ENCODE measurements at places on chromosomes 12 and 14. TPM values are rescaled to one million over a fixed set of nuclear protein-coding genes. Genes with fewer than 3 reads are reported as not detected.

DNA sequence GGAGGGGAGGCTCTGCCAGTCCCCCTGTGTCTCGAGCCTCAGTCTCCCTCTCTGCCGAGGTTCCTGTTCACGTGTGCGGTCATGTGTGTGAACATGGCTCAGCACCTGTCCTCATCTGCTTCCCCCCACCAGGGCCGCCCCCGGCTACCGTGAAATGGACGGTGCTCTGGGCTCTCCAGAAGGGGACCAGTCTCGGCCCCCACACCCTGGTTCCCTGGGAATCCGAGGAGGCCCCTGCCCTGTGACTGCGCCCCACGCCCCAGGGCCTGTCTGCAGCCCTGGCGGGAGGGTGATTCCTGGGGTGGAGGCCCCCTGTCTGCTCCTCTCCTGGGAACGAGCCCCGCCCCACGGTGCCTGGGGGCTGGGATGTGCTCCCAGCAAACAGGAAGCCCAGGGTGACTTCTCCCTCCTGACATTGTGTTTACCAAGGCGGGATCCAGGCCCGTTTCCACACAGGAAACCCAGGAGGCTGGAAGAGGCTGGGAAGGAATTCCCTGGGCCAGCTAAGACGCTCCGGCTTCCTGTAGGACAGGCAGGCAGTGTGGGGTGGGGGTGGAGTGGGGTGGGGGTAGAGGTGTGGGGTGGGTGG is 46.6 kb downstream of the KIF26A start:
- H3K27ac ChIP-seq: no peak overlapping the region
- no peaks in the 10 kb centered on the region for H3K27me3 ChIP-seq
- H3K4me3 ChIP-seq: no peak overlapping the region
- no peaks in the 10 kb centered on the region for H3K4me1 ChIP-seq
- DNase-seq: no peak

GRCh38 chr12:44446181-44446580 is 429.9 kb downstream of the NELL2 start:
- no peak for DNase-seq
- no peaks in the 10 kb centered on the region for H3K4me1 ChIP-seq
- H3K27me3 ChIP-seq: no peaks in the 10 kb centered on the region

- no peak for DNase-seq
- H3K36me3 ChIP-seq: no peaks in the 10 kb centered on the region
- peaks cover 4% of the 10 kb centered on the region for H3K4me1 ChIP-seq
- peaks cover 40% of the 10 kb centered on the region for H3K27me3 ChIP-seq
- H3K27ac ChIP-seq: no peak overlapping the region
- no peak overlapping the region for H3K4me3 ChIP-seq
Measured at GRCh38 chr12:55607821-55608594, 28.7 kb upstream of the OR10P1 start.

GRCh38 chr14:23609001-23609400 is 27.2 kb upstream of the DHRS2 start:
- H3K27ac ChIP-seq: peak overlapping the region; percentile 65
- no peak overlapping the region for H3K4me3 ChIP-seq
- H3K4me1 ChIP-seq: peaks cover 39% of the 10 kb centered on the region
- H3K27me3 ChIP-seq: no peaks in the 10 kb centered on the region
- DNase-seq: no peak

DNA sequence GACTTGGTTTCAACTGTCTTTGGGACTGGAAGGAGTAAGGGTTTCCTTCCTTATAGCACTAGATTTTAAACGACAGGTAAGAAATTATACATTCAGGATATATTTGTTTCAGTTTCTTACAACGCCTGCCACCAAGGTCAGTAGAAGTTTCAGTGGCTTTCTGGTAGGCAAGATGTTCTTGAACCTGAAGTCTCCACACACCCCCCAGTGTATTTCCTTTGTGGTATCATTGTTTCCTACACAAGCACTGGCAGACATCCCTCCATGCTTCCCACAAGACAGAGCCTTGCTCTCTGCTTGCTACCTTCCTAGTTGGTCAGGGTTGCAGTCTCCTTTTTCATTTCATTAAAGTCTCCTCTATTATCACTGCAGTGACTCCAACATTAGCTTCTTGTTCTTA is 283.1 kb downstream of the FLRT2 start:
- peaks cover 2% of the 10 kb centered on the region for H3K4me1 ChIP-seq
- H3K27ac ChIP-seq: no peak overlapping the region
- no peak overlapping the region for H3K4me3 ChIP-seq
- no peak for DNase-seq
- no peaks in the 10 kb centered on the region for H3K36me3 ChIP-seq
- H3K27me3 ChIP-seq: peaks cover 9% of the 10 kb centered on the region

DNA sequence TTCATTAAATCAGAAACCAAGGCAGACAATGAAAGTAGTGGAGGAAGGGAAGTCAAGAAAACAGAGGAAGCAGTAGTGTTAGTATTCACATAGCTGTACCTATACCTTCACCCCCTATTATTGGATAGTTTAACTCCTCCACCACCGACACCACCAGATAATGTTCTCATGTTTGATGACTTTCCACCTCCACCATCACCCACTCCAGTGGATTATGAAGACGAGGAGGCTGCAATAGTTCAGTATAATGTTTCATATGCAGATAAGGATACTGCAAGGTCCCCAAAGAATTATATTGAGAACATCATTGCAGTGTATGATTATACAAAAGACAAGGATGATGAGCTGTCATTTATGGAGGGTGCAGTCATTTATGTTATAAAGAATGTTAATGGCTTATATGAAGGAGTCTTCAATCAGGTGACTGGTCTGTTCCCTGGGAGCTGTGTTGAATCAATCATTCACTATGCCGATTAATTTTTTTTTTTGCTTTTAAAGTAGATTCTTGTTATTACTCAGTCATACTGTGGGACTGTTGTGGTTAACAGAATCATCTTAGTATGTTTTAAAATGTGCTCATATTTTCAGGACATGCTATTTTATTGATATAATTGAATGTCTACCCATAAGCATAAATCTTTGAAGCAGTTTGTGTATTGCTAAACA is 32.2 kb upstream of the KTN1 start:
- no peak overlapping the region for H3K27ac ChIP-seq
- no peaks in the 10 kb centered on the region for H3K27me3 ChIP-seq
- no peak for DNase-seq

DNA sequence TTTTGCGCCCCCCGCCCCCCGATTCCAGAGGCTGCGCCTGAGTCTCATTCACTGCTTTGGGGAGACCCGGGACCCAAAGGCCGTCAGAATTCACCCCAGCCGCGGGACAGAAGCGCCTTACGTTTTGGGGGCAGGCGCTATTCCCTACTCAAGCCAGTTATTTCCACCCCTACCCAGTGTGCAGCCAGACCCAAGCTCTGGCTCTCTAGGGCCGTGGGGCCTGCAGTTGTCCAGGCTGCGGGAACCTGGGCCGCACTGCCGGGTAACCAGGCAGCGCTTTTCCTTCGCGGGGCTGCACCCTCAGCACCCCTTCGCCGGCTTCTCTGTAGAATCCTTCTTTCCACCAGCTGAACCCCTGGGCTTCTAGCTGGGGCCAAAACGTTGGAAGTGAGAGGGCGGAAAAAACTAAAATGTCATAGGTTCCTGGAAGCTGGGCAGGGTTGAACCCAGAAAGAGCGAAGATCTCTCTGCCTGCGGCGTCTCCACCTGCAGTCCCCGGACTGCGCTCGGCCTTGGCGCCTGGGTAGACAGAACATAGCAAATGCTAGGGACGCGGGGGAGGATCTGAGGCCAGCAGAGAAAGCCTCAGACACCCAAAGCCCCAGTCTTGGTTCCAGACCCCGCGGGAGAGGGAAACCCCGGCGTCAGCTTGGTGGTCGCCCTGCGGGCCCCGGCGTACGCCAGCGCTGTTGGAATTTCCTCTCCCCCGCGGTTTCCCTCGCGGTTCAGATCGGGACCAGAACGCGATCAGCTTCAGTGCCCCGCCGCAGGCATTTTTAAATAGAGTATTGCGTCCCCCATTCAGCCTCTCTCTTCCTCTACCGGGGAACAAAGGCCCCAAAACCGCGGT is 18.3 kb downstream of the TBX3 start:
- H3K27me3 ChIP-seq: peaks cover 90% of the 10 kb centered on the region
- H3K36me3 ChIP-seq: no peaks in the 10 kb centered on the region
- no peak overlapping the region for H3K27ac ChIP-seq
- peaks cover 10% of the 10 kb centered on the region for H3K4me1 ChIP-seq
- DNase-seq: no peak
- H3K4me3 ChIP-seq: no peak overlapping the region

DNA sequence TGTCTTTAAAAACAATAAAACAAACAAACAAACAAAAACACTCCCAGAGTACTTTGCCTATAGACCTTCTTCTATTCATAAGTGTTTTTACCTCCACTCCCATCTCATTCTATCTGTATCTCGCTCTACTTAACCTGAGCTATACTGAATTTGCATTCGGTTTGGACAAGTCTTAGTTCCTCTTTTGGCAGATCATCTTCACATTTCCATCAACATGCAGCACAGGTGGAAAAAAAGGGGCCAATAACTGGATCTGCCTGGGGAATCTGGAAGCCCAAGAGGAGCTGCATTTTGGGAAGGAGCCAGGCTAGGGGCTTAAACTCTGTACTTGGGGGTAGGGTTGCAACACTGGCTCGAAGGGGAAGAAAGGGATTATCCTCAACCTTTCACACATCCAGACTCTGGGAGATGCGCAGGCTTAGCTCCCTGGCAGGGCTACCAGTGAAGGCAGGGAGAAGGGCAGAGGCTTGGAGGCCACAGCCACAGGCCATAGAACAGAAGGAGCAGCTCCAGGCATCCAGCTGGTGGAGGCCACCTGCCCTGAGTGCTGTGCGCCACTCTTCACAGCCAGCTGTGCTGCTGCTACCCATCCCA is 4.1 kb downstream of the NINJ2 start:
- peaks cover 21% of the 10 kb centered on the region for H3K4me1 ChIP-seq
- H3K36me3 ChIP-seq: no peaks in the 10 kb centered on the region
- H3K27me3 ChIP-seq: no peaks in the 10 kb centered on the region

GRCh38 chr12:31533470-31533869 is 57.5 kb downstream of the DENND5B start:
- no peaks in the 10 kb centered on the region for H3K4me1 ChIP-seq
- no peak overlapping the region for H3K4me3 ChIP-seq
- H3K27me3 ChIP-seq: no peaks in the 10 kb centered on the region
- H3K36me3 ChIP-seq: no peaks in the 10 kb centered on the region
- no peak for DNase-seq

GRCh38 chr14:74893614-74894091 is 11.9 kb downstream of the DLST start:
- peaks cover 25% of the 10 kb centered on the region for H3K36me3 ChIP-seq
- H3K27me3 ChIP-seq: no peaks in the 10 kb centered on the region
- peak overlapping the region; percentile 76 for H3K27ac ChIP-seq
- no peak for DNase-seq
- peaks cover 2% of the 10 kb centered on the region for H3K4me1 ChIP-seq

Gene TBX3
- not detected for total RNA-seq

Gene MYH6
- not detected for total RNA-seq

Gene SOS2
- total RNA-seq: 13.6 TPM

Gene FANCM
- 13.3 TPM for total RNA-seq

Gene CIROP
- not detected for total RNA-seq

Gene A2M
- total RNA-seq: not detected

Gene TROAP
- total RNA-seq: 56.6 TPM

Gene CCDC184
- 0.36 TPM for total RNA-seq

Gene OASL
- 16.9 TPM for total RNA-seq
